ENCODE measurements at places on chromosomes 5 and 9.

GRCh38 chr9:99356512-99356971 is 134.5 kb downstream of the SEC61B start:
- DNase-seq: no peak

- DNase-seq: no peak
These were observed 140.5 kb downstream of the SCAMP1 start for GRCh38 chr5:78500871-78501270.

- peak; percentile 64 for DNase-seq
These were observed 40.7 kb upstream of the CLPTM1L start for GRCh38 chr5:1385395-1386273.

DNA sequence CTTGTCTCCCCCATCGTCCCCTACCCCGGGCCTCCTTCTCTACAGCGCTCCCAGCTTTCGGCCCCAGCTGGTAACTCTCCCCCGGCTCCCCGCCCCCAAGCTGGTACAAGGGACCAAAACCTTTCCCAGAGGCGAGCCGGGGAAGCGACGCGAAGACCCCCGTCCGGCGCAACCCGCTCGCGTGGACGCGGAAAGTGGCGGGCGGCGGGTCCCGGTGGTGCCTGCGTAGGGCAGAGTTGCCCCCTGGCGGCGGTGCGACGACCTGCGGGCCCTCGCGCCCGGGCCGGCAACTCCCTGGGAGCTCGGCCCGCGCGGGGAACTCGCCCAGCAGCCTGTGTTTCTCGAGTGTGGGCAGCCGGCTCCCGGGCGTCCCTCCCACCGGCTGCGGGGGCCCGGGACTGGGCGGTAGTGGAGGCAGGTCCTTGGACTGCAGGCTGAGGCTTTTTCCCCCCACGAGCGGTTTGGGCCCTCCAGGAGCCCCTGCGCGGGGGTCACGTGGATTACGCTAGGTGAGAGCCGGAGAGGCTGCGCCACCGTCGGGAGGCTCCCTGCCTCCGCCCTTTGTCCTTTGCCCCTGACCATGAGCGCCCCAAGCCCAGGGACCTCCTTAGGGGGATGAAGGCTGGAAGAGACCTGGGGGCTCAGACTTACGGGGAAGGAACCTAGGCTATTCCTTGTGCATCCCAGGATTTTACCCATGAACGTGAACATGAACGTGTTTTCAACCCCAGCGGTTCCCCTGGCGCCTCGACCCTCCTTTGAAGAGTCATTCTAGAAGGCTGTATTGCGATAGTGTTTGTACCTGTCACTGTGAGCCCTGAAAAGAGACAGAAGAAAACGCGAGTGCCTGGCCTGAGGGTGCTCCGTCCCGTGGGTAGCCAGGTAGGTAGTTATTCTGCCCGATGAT is 2.9 kb upstream of the FOXD1 start:
- peak; percentile 43 for DNase-seq

DNA sequence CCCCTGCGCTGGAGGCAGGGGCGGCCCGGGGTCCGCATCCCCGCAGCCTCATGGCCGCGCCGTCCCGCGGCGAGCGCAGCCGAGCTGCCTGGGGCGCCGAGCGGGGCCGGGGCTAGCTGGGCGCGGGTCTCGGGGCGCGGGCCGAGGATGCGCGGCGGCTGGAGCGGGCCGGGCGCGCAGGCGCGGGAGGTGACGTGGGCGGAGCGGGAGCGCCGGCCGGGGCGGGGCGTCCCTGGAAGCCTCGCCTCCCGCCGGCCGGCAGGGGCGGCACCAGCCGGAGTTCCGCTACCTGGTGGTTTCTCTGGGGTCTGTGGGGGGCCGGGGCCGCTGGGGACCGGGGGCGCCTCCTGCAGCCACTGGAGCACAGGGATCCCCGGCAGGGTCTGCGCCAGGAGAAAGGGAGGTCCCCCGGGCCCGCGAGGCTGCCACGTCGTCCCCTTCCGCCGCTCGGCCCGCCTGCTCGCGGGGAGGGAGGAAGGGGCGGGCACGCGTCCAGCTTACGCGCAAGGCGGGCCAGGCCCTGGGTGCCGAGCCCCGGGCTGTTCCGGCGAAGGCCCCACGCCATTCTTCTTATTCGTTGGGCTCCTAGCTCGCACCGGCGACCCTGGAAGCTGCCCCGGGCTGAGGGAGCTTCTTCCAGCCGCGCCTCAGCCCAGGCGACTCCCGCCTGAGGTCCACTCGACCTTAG is at the start of gene LPCAT1:
LPCAT1 (minus strand) TSS at position 168 of the 688 bp plus-strand sequence; CDS start at position 52, 116 bp downstream.
- DNase-seq: peak; percentile 59

- DNase-seq: no peak
These were observed 139.7 kb downstream of the GABBR2 start for GRCh38 chr9:98568909-98569469.

- no peak for DNase-seq
These were observed 140.9 kb downstream of the SYK start for GRCh38 chr9:90942555-90942954.

DNA sequence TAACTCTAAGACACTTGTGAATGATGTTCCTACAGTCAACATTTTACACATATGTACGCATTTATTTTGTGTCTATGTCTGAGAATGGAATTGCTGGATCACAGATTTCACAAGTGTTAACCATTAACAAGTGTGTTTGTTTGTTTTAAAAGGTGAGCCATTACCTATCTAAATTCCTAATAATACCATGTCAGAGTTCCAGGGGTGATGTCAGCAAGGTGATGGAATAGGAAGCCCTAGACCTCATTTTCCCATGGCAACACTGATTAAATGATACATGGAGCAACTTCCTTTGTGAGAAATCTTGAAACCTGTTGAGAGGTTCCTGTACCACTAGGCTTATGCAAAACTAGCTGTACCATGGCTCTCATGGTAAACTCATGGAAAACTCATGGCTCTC is 309.7 kb downstream of the CYLC2 start:
- no peak for DNase-seq

- no peak for DNase-seq
These were observed 238.8 kb downstream of the GADD45G start for GRCh38 chr9:89843591-89843990.

DNA sequence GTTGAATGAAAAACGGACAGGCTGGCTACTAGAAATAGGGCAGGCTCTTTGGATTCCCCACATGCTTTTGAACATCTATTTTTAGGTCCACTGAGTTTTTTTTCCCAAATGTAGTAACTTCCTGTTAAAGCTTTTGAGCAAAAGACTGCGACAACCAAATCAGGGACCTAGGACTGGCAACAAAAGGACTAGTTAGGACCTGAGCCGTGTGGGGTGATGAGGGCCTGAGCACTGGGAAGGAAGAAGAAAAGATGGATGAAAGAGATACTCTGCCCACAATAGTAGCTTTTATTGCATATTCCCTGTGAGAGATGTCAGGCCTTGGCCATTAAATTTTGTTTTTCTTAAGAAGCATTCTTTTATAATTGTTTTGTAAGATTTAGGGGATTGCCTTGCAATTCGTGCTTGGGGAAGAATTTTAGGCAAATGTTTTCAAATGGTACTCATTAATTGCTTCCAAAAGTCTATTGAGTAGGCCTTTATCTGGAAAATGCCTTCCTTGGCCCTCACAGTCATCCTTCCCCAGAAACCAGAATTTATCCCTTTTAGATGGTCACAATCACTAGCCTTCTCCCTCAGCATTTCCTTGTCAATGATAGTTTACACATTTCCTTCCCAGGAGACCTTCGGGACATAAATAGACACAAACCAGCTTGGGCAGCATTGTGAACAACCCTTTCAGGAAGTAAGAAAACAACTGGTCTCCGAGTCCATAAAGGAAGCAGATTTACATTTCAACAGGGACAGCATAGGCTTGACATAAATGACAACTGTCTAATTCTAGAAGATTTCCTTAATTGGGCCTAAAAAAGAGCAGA is 166.5 kb downstream of the RMI1 start:
- no peak for DNase-seq

DNA sequence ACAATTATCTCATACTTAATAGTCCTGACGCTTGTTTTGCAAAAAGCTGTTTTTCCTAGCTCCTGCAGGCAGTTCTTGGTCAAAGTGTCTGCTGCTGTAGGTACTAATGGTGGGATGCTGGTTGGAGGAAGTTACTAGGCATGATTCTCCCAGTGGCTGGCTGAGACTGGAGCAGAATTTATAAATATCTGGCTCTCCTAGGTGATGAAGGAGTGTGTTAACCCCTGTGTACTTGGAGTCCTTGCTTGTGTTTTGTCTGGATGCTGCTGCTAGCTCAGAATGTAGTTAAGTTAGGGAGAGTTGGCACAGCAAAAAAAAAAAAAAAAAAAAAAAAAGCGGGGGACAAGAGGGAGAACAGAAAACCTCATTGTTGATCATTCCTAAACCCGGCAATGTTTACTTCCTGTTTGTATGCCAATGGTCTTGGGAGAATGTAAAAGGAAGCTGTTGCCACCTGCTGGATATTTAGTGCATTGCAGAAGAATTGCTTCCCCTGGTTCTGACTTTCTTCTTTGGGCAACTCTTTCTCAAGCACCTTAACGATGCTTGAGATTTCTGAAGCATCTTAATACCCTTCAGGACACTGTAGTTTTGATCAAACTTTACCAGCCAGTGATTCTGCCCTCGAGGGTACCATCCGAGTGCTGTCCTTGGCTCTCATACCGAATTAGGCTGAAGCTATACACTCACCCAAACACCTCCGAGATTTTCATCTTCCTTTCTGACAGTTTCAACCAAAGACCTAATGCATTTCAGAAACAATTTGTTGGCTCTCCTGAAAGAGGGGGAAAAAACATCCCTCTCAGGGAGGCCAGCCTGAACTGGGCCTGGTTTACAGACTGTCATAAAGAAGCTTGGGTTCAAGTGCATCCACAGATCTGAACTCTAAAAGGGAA is 71.7 kb upstream of the WWC1 start:
- DNase-seq: no peak

- peak; percentile 85 for DNase-seq
These were observed 8.1 kb downstream of the ARPC5L start for GRCh38 chr9:124869986-124870560.

DNA sequence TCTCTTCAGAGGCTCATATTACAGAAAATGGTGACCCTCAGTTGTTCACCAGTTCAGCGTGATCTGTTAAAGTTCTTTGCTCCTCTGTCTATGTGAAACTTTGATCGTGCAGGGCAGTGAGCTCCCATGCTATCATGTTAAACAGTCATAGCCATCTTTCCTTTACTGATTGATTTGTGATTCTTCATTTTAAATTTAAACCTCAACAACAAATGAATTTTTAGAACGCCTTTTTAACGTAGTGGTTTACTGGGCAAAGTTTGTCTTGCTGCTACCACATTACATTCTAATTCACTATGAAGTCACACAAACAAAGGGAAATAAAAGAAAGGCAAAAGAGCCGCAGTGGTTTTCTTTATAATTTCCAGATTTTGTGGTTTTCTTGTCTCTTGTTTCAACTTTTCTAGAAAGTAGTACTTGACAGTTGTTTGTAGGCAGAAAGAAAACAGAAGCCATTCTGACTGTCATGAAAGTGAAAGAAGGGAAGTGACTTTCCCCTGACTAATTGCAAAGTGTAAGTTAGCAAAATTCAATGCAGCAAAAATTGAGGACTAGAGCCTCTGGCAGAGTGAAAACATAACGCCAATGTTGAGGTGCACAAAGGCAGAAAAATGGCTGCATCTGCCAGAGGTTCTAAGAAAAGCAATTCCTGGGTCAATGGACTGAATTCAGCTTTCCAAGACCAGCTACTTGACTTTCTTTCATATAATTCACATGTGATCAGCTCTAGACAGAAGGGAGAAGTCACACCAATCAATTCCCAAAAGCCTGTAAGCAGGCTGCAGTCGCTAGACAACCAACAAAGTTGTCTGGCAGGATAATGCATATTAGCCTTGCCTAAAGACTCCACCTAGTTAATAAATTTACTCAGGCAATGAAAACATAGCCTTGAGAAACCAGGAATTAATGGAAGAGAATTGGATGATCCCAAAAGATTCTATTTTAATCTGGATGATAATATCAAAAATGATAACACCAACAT is 7.1 kb upstream of the IFNA6 start:
- DNase-seq: no peak

DNA sequence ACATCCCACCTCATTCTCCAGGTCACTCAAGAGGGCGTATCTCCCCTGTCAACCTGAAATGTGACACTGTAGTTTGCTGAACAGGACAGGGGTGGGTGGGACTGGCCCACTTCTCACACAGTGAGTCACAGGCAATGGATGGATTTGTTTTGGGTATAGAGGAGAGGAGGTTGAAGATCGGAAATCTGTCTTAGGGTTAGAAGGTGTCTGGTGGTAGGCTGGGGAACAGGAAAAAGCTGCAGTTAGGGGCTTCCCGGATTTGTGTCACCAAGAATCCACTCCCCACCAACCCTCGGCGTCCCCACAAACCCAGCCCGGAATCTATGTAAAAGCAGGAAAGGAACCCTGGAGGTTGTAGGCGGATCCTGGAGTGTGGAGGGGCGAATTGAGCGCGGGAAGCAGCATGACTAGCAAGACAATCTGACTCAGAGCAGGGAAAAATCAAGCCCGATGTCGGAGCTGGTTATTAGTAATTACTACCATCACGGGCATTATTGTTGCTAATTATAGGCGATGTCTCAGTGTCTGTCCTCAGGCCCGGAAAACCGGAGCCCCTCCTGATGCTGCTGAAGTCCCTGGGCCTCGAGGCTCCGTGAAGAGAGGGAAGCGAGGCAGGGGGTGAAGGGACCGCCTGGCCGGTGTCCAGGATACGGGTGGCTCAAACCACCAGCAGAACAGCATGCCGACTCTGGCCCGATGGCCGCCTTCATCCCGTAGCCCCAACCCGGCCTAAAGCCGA is 1.7 kb upstream of the IRX1 start:
- DNase-seq: no peak

GRCh38 chr9:112051812-112052211 is 123.3 kb downstream of the SUSD1 start:
- no peak for DNase-seq

DNA sequence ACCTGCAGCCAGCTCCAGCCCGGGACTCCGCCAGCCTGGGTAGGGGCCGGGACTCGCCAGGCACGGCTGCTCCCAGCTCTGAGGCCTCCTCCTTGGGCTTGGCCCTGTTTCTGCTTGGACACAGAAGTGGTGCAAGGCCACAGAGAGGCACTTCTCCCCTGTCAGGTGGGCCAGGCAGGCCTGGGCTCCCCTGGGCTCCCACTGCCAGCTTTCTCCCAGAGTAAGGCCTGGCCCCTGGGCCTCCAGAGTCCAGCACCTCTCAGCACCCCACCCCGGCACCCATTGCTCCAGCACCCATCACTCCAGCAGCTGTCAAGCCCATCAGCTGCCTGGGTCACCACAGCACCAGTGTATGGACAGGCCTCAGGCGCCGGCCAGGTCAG is 71.1 kb upstream of the LRRTM2 start:
- no peak for DNase-seq

- DNase-seq: no peak
These were observed 2.8 kb upstream of the PFN3 start for GRCh38 chr5:177403102-177403791.

- DNase-seq: no peak
These were observed 40.2 kb downstream of the NAIF1 start for GRCh38 chr9:128026773-128027541.

DNA sequence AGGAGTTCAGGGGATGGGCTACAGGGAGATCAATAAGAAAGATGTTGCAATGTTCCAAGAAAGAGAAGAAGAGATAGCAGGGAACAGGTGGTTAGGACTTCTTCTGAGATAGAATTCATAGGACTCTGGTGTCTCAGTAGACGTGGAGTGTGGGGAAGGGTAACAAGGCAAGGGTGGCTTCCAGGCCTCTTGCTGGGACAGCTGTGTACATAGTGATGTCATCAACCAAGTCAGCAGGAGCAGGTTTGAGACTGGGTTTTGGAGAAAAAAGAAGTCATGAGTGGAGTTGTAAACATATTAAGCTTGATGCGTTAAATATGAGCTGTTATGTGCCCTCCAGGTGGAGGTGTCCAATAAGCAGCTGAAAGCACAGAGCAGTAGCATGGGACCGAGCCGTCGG is 211.8 kb upstream of the RASEF start:
- DNase-seq: no peak

GRCh38 chr5:107975568-107975967 is 304.8 kb upstream of the EFNA5 start:
- no peak for DNase-seq

Data from stimulated activated CD4-positive, alpha-beta T cell treated with anti-CD3 and anti-CD28 coated beads, Interleukin-2, amount 100 ng/mL, for 4 hours (primary cell).